T-helper 22 cell (primary cell): ENCODE measurements at places on chromosomes 1 and 21.

- no peak for DNase-seq
Measured at GRCh38 chr1:65148548-65149350, 746 bp downstream of the AK4 start.

GRCh38 chr1:172245788-172246187 is 174.7 kb upstream of the C1orf105 start:
- no peak for DNase-seq

GRCh38 chr1:15282810-15283474 is 35.9 kb downstream of the FHAD1 start:
- DNase-seq = no peak

- no peak for DNase-seq
Measured at GRCh38 chr1:116733476-116734365, 20.5 kb upstream of the CD2 start.

DNA sequence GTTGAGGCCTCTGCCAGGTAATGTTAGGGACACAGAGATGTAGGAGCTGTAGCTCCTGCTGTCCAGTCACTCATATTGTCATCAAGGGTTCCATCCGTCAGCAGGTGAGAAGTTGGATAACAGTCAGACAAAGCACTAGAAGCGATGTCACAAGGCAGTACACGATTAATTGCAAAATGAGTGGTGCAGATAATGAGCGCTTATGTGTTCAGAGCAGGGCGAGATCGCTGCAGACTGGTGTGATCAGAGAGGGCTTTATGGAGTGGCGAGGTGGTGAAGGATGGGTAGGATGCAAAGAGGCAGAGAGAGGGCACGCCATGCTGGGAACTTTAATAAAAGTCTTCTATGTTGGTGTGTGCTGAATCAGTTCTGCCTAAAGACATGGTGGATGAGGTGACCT is 8.8 kb downstream of the TMCC2 start:
- no peak for DNase-seq

DNA sequence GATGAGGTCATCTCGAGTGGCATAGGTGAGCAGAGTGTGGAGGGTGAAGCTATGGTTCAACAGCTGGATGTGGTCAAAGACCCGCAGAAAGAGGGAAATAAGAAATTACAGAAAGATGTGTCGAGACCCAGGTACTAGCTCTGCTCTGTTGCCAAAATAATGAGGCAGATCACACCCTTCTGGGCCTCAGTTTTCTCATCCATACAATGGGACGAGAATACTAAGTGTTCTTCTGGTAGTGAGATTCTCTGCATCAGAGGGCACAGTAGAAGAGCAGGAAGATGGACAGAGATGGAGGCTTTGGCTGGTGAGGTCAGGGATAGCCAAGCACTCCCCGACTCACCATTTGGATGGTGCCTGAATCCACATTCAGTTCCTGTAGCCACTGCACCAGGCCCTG is 11.1 kb downstream of the MAP3K6 start:
- no peak for DNase-seq
